ENCODE measurements at places on chromosomes 12 and 14.

DNA sequence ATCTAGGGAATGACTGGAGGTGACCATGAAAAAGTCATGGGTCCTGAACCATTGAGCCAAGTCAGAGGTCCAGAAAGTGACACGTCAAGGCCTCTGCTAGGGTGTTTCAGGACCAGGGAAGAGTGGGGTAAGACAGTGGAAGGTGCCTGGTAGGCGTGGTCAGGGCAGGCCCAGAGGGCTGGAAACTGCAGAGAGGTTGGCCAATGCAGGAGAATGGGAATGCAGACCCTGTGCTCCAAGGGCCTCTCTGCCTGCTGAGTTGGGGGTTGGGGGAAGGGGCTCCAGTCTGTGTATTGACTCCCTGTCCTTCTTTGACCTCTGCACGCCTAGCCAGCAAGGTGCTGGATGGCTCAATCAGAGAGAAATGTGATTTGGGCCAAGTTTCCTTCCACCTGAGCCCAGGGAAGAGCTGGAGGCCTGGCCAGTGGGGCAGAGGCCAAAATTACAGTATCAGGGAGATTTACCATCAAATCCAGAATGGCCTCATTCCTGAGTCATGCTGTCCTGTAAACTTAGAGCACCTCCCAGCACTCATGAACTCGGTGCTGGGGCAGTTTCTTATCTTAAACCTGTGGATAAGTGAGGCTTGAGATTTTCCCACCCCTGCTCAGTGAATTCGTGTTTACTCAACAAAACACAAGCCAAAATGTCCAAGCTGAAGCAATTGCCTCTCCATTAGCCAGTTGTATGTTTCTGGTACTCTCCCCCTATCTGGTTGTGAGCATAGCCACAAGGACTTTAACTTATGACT, 24.4 kb downstream of the IRF2BPL start:
- no peak for DNase-seq

DNA sequence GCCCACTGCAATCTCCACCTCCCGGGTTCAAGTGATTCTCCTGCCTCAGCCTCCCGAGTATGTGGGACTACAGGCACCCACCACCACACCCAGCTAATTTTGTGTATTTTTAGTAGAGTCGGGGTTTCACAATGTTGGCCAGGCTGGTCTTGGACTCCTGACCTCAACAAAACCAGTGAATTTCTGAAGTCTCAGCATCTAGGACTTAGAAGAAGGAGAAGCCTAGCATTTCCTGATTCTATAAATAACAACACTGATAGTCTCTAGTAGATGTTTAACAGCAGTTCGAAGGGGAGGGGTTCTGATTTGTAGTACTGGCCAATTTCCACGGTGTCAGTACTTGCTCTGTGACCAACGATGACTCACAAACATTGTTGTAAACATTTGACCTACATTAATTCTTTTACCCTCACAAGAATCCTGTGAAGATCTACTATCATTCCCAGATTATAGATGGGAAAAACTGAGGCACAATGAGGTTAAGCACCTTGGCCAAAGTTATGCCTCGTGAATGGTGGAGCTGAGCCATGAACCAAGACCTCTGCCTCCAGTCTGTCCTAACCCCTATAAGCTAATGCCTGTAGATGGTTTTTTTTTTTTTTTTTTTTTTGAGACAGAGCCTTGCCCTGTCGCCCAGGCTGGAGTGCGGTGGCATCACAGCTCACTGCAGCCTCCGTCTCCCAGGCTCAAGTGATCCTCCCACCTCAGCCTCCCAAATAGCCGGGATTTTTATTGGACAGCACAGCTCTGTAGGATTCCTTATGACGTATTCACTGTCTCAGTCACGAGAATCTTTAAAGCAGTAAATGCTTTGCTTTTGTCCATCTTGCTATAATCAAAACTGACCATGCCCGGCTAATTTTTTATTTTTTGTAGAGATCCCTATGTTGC, 5.2 kb downstream of the P2RX4 start:
- no peak for DNase-seq

GRCh38 chr12:113612076-113612728, 140.5 kb upstream of the LHX5 start:
- DNase-seq, result no peak

GRCh38 chr14:61691495-61691894, 3.8 kb upstream of the HIF1A start:
- no peak for DNase-seq

DNA sequence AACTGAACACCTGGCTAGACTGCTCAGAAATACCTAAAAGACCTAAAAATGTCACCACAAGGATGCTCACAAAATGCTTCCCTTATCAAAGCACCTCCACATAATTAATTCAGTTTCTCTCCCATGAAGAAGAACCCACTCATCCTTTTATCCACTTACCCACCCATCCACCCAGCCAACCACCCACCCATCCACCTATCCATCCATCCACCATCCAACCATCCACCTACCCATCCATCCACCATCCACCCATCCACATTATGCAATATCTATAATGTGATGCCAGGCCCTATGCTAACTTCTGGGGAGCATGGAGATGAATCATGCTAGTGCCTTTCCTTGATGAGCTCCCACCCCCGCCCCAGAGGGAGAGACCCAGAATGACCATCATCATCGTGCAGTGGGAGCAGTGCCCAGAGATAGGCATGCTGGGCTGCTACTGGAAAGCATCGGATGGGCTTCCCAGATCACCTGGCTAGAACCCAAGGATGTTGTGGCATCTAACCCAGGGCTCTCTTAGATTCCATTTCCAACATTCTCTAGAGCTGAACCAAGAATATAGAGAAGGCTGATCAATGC, 166.6 kb downstream of the TTC7B start:
- no peak for DNase-seq

All from central memory CD8-positive, alpha-beta T cell (primary cell).